ENCODE measurements at places on chromosomes 12 and 14. TPM values are rescaled to one million over a fixed set of nuclear protein-coding genes. Genes with fewer than 3 reads are reported as not detected.

TAS2R43 gene
- not detected for polyA plus RNA-seq

FGF23 gene
- not detected for polyA plus RNA-seq

SLC24A4 gene
- polyA plus RNA-seq: 0.13 TPM

SLC35E3 gene
- polyA plus RNA-seq: 5.7 TPM

KLRK1 gene
- polyA plus RNA-seq: not detected

CACNA1C gene
- 1.6 TPM for polyA plus RNA-seq

ARMH4 gene
- polyA plus RNA-seq: 0.31 TPM

DDX54 gene
- 56.5 TPM for polyA plus RNA-seq

ASCL1 gene
- polyA plus RNA-seq: 0.28 TPM

RGS6 gene
- polyA plus RNA-seq: not detected

HOXC10 gene
- 0.08 TPM for polyA plus RNA-seq

TBC1D30 gene
- polyA plus RNA-seq: 0.29 TPM

MANSC4 gene
- polyA plus RNA-seq: not detected

LMNTD1 gene
- polyA plus RNA-seq: 0.32 TPM

KRT75 gene
- polyA plus RNA-seq: not detected

GNG2 gene
- 19.1 TPM for polyA plus RNA-seq

RNF31 gene
- 20.4 TPM for polyA plus RNA-seq

SLC25A47 gene
- polyA plus RNA-seq: not detected

WIF1 gene
- not detected for polyA plus RNA-seq

AGAP2 gene
- polyA plus RNA-seq: 3.9 TPM

SMIM41 gene
- not detected for polyA plus RNA-seq

KRT6C gene
- polyA plus RNA-seq: not detected

IL22 gene
- polyA plus RNA-seq: not detected

CLEC1B gene
- polyA plus RNA-seq: not detected

ZC2HC1C gene
- polyA plus RNA-seq: 1.2 TPM

PELI2 gene
- polyA plus RNA-seq: not detected

ACSM4 gene
- not detected for polyA plus RNA-seq

MIPOL1 gene
- 0.23 TPM for polyA plus RNA-seq

TNFAIP2 gene
- polyA plus RNA-seq: 16.0 TPM

TAS2R10 gene
- polyA plus RNA-seq: 0.21 TPM

IL26 gene
- not detected for polyA plus RNA-seq

GCN1 gene
- 54.4 TPM for polyA plus RNA-seq

CKB gene
- 47.6 TPM for polyA plus RNA-seq

PIWIL1 gene
- polyA plus RNA-seq: 0.03 TPM

NFE2 gene
- 0.25 TPM for polyA plus RNA-seq

AEBP2 gene
- polyA plus RNA-seq: 17.2 TPM

SAMD15 gene
- polyA plus RNA-seq: 1.7 TPM

CELA1 gene
- not detected for polyA plus RNA-seq

BHLHE41 gene
- 16.1 TPM for polyA plus RNA-seq

SLC2A13 gene
- 0.21 TPM for polyA plus RNA-seq

GPR135 gene
- polyA plus RNA-seq: 2.3 TPM

PPTC7 gene
- 9.6 TPM for polyA plus RNA-seq

ZBTB42 gene
- 2.9 TPM for polyA plus RNA-seq

NEUROD4 gene
- polyA plus RNA-seq: not detected

KLRC2 gene
- polyA plus RNA-seq: not detected

NELL2 gene
- polyA plus RNA-seq: 0.28 TPM

AMN gene
- polyA plus RNA-seq: 0.03 TPM

AQP2 gene
- not detected for polyA plus RNA-seq
